Uterus (tissue), 4 donors: ENCODE measurements at places on chromosomes 3 and 15. TPM values are rescaled to one million over a fixed set of nuclear protein-coding genes. Genes with fewer than 3 reads are reported as not detected.

GRCh38 chr15:66284271-66284670 lies 9.1 kb upstream of the DIS3L start:
- DNase-seq: no peak

- peak; percentile 48 for DNase-seq
Observed at GRCh38 chr15:70142322-70143191, 44.8 kb upstream of the TLE3 start.

DNA sequence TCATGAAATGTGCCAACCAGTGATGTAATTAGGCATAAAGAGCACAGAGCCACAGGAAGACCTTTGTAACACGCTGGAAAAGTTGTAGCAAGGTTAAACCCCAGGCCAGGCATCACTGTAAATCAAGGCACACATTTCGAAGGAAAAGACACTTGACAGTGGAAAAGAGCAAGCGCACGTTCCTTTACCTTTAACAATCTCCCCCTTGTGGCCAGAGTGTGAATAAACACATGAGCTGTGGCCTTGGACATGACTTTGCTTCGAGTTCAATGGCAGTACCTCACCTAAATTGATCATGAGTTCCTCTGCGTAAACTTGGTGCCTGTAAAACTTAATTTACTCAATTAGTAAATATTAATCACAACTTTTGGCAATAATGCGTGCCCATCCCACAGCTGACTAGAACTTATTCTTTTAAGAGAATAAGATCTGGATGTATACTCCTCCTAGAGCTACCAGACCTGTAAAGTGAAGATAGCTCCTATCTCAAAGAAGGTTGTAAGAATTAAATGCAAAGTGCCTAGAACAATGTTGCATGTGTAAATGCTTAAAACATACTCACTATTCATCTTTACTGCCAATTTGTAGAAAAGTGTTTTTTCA lies 757.0 kb upstream of the NECTIN3 start:
- DNase-seq: peak; percentile 16

RARRES1 gene
- 12.8 TPM for total RNA-seq

- DNase-seq: no peak
Observed at GRCh38 chr3:150912501-150912900, 7.3 kb upstream of the MINDY4B start.
